Effector memory CD8-positive, alpha-beta T cell (primary cell): ENCODE measurements at places on chromosomes 5 and 9.

DNA sequence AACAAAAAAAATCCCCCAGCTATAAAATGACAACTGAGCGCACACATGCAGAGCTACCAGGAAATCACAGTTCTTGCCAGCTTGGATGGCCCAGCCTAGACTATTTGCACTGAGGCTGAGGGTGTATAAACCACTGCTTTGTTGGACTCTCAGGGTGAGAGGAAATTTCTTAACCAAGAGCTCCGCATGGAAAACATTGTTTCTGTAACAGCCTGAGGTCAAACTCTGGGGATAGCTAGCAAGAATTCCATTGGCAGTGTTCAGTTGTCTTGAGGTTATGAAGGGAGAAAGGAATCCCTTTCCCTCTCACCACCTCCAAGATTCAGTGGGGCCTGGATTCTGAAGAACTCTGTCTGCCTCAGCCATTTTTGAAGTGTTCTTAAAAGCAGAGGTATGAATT, 360.0 kb downstream of the OSTF1 start:
- H3K36me3 ChIP-seq = no peaks in the 10 kb centered on the region
- H3K4me1 ChIP-seq = no peaks in the 10 kb centered on the region
- no peaks in the 10 kb centered on the region for H3K27me3 ChIP-seq
- DNase-seq = no peak
- H3K27ac ChIP-seq = no peak overlapping the region
- H3K4me3 ChIP-seq = no peak overlapping the region

GRCh38 chr5:179199246-179199645, 139.1 kb downstream of the ZNF354C start:
- H3K27me3 ChIP-seq = no peaks in the 10 kb centered on the region
- H3K36me3 ChIP-seq = no peaks in the 10 kb centered on the region
- no peaks in the 10 kb centered on the region for H3K4me1 ChIP-seq
- no peak overlapping the region for H3K27ac ChIP-seq
- DNase-seq = no peak

GRCh38 chr9:121721058-121721350, 69.6 kb downstream of the DAB2IP start:
- no peaks in the 10 kb centered on the region for H3K36me3 ChIP-seq
- H3K4me3 ChIP-seq = no peak overlapping the region
- no peaks in the 10 kb centered on the region for H3K4me1 ChIP-seq
- no peaks in the 10 kb centered on the region for H3K27me3 ChIP-seq

DNA sequence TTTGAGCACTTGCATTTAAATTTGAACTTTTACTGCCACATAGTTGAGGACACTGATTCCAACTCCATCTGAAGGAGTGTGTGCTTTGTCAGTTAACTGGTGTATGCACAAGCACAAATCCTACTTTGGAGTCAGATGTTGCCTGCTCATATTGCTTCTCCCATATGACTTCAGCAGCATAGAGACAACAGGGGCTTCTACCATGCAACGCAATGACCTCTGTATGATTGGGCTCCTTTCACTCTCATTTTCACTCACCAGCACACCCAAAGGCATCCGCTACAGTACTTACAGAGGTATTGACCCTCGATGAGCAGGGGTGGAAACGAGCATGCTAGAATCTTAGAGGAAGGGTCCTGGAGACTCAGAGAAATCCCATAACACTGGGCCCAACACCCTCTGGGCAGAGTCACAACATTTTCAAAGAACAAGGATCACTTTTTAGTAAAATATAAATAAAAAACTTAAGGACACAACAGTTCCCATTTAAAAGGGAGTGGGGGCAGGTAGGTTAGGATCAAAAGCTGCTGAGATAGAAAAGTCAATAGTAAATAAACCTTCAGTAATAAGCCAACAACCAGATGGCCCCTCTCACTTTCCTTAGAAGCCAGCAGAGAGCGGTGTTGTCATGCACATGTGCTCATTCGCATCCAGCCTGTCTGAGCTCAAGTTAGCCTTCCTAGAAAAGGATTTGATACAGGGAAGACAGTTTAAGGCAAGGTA, 203.8 kb downstream of the SNCAIP start:
- no peak overlapping the region for H3K27ac ChIP-seq
- H3K27me3 ChIP-seq = no peaks in the 10 kb centered on the region
- no peaks in the 10 kb centered on the region for H3K36me3 ChIP-seq
- H3K4me3 ChIP-seq = no peak overlapping the region
- H3K4me1 ChIP-seq = no peaks in the 10 kb centered on the region

- H3K36me3 ChIP-seq = no peaks in the 10 kb centered on the region
- H3K4me3 ChIP-seq = no peak overlapping the region
- H3K27ac ChIP-seq = no peak overlapping the region
- DNase-seq = no peak
- H3K27me3 ChIP-seq = peaks cover 28% of the 10 kb centered on the region
- no peaks in the 10 kb centered on the region for H3K4me1 ChIP-seq
Observed at GRCh38 chr9:135116371-135116770, 28.9 kb downstream of the OLFM1 start.

GRCh38 chr5:161850491-161850890, 2.6 kb downstream of the GABRA1 start:
- no peaks in the 10 kb centered on the region for H3K36me3 ChIP-seq
- no peak for DNase-seq
- no peak overlapping the region for H3K4me3 ChIP-seq
